ENCODE measurements at places on chromosomes 3 and 15.

DNA sequence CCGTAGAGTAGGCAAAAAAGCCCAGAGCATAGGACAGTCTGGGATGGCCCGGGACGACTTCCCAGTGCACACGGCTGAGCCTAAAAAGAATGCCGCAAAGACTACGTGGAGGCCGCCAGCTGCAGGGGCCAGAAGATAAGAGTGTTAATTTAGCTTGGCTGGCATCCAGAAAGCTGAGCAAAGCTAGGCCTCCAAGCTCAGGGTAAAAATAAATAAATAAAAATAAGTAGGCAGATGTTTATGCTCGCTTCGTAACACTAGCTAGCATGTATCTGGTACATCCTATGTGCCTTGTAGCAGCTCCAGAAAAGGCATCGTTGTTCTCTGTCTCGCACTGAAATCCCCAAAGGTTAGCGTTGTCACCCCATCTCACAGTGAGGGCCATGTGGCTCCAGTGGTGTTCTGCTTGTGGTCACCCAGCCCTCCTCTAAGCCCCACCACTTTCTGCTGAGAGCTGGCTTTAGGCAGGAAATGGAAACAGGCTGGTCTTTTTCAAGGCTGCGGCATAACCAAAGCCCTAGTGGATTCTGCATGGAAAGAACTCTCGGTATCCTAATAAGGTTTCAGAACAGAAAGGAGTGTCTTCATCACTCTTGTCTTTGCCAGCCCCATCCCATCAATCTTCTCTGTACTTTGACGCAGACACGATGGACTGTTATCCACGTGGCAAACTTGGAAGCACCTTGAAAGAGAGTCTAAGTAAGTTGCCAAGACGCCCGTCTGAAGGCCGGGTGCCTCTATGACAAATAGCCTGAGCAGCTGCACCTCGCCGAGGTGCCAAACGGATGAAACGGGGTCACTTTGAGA lies 58.1 kb upstream of the MEF2A start:
- DNase-seq, result peak; percentile 32

- no peak for DNase-seq
These were observed 363.5 kb downstream of the EPHB1 start for GRCh38 chr3:135158520-135158919.

DNA sequence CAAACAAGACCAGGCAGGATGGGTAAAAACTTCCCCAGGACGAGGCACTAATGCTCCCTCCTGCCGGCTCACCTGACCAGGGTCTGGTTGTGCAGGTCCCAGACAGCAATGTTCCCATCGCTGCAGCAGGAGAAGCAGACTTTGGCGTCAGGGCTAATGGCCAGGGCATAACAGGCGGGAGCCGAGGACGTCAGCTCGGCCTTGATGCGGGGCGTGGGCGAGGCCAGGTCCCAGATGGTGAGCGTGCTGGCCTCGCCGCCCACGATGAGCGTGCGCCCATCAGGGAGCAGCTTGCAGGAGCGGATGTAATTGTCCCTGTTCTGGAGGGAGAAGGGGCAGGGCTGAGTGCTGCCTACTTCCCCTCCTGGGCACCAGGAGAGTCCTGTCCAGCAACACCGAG lies 43.4 kb downstream of the TLE3 start:
- DNase-seq, result no peak

DNA sequence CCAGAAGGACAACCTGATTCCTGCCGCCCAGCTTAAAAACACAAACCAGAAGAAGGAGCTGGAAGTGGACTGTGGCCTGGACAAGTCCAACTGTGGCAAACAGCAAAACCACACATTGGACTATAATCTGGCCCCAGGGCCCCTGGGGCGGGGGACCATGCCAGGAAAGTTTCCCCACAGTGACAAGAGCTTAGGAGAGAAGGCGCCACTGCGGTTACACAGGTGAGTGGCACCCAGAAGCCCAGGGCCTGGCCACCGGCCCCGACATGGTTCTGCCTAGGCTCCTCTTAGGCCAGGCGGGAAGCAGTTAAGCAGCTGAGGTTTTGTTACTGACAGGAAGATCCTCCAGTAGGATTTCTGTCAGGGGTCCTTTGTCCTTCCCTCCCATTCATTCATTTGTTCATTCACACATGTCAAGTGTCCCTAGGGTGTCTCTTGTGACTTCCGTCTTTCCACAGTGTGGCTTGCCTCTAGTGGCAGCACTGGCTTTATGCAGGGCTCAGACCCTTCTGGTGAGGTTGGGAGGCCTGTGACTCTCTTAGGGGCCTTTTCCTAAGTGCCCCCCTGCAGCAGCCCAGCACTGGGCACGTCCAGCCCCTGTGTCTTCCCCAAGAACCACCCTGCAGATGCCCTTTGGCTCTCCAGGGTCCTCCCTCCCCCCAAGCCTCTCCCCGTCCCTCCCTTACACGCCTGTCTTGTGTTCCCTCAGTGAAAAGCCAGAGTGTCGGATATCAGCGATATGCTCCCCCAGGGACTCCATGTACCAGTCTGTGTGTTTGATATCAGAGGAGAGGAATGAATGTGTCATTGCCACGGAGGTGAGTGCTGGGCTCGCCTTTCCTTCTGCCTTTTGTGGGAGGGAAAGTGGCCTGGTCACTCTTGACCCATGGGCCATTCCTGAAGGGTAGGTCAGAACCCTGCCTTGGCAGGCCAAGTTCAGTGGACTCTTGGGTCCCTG lies 7.8 kb downstream of the DLL4 start:
- no peak for DNase-seq

DNA sequence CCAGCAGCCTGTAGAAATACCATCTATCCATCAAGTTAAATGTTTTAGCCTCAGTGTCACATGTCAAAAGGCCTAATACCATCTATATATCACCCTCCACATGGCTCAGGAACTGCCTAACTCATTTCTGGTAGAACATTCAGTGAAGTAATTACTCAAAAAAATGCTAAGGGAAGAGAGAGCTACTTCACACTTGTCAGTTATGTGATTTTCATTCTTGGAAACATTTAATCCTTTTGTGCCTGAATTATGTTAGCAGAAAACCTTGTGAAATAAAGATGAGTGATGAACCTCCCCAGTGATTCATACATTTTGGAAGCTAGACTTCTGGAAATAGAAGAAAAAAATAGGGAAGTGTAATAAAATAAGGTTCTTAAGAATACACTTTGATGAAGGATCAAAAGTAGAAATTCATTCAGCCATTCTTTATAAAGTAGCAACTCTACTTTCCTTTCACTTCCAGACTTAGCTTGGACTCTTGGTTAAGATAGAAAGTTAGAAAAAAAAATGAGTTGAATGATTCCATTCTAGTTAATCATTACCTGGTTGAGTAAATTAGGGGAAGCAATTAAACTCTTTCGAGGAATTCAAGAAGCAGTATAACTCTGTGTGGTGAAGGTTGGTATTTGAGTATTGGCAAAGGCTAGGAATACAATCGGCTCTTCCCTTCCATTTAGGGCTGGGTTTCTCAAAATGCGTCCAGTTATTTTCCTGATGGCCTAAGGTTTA lies 3.6 kb downstream of the OTOL1 start:
- no peak for DNase-seq

DNA sequence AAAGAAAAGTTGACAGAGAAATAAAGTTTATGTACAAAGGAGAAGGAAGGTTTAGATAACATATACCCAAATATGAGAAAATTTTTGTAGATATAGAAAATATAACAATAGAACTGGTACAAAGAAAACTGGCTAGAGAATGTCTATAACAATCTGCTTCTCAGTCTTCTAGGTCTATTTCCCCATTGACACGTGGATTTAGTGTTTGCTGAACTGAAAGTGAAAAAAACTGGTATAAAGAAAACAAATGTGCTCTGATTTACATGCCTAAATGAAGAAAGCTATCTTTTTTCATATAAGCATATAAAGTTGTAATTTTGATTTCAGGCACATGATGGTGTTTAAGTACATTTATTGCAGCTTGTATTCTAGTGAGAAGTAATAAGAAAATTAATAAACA lies 9.8 kb downstream of the KCNMB2 start:
- no peak for DNase-seq

DNA sequence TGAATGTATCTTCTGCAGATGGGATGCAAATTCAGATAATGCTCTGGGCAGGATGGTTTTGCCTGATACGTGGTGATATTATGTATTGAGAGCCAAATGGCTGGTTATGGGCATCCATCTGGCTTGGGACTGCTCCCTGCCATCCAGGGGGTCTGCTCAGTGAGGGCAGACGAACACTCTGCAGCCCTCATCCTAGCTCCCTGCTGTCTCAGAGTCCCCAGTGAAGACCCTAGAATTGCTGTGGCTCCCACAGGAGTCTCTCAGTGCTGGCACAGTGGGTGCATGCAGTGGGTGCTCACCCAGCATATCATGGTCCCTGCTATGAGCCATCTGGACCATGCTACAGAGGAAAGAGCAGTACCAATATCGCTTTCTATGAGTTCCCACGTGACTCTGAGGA lies 10.3 kb downstream of the CX3CR1 start:
- no peak for DNase-seq

- DNase-seq, result no peak
These were observed 261.3 kb downstream of the XXYLT1 start for GRCh38 chr3:195009616-195010015.

GRCh38 chr15:44641651-44642050 lies 21.8 kb downstream of the SPG11 start:
- DNase-seq, result no peak

DNA sequence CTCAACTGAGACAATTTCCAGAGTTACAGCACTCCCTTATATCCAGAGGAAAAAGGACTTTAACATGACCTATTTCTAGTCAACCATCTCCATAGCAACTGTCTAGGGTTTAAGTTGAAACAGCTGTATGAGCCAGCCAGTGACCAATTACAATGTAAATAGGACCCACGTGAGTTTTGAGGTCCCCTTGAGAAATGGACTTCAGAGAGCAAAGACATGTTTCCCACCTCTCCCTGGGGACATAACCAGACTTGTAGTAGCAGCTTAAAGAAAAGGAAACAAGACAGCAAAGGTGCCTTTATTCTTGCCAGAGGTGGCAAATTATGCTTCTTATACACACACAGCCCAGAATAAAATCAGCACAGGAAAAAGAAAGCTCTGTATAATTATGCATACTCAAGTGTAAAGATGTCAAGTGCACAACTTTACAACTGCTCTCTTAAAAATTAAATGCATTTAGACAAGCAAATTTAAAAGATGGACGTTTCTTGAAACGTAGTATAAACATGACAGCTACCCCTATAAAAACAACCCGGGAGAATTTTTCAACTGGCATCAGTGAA lies 40.2 kb downstream of the SUMF1 start:
- DNase-seq, result no peak

DNA sequence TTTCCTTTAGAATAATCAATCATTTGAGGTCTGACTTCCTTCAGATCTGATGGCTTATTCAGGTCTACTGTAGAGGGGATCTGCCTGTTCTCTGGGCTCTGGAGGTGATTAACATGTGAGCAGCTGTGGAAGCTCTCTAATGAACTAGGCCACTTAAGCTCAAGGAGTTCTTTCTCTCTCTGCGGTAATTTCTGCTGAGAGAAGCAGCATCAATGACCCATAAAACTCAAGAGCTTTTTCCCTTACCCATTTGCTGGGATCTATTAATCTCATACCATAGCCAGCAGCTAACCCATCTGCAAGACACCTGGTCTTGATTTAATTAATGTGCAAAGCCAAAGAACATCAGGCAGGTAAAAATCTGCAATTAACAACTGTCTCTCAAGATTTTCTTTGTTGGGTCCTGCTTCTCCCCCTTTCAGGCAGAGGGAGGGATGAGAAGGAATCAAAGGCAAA lies 73.2 kb upstream of the DLG1 start:
- no peak for DNase-seq

- no peak for DNase-seq
These were observed 129.7 kb upstream of the CDIN1 start for GRCh38 chr15:36449662-36450145.

GRCh38 chr3:38011111-38011510 lies 18.3 kb downstream of the PLCD1 start:
- no peak for DNase-seq

GRCh38 chr15:68875377-68876116 lies 54.8 kb upstream of the SPESP1 start:
- peak; percentile 72 for DNase-seq

DNA sequence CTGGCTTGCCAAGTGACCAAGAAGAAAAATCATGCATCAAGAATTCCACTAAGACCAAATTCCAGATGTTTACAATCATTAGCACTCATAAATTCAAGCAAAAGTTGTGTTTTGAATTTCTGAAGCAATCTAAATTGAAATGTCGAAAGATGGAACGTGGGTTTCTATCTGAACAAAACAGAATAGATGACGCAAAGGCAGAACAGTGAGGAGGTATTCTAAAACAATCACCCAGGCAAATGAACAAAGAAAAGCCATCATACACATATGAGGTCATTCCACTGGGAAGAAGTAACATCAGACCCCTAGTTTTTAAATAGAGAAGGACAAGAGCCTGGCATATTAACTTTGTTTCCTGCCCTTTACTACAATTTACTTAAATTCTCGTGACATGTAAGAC lies 58.0 kb downstream of the MCF2L2 start:
- no peak for DNase-seq

DNA sequence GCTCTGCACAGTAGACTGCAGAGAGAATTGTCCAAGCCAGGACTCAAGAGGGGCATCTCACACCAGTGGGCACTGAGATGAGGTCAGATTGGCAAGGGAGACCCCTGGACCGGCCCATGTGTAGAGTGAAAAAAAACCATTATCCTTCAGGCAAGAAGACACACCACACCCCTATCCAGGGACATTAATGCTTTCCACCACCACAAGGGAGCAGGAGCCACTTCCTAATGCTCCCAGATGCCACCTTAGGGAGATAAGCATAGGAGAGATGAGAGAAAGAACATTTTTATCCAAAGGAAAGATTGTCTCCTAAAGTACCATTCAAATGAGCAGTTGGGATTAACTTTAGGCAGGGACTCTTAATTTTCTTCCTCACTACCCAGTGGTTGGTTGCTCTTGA lies 109.6 kb upstream of the PTX3 start:
- no peak for DNase-seq

GRCh38 chr15:83960192-83960829 lies 275.3 kb upstream of the GOLGA6L4 start:
- no peak for DNase-seq

DNA sequence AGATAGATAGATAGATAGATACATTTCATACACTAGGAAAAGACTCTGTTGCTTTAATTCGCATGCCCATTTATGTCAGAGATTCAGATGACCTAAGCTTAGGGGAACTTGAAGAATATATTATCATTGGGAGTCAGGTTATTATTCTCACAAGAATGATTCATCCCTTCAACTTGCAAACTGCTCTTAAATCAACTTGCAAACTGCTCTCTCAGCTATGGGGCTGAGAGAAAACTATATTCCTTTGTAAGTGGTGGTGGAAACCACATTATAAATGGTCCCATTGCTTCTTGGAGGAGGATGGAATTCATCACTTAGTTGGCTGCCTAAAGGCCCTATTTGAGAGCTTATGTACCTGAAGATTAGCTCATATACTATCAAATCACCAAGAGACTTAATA lies 160.9 kb upstream of the STAC start:
- no peak for DNase-seq

Measured in CMK (cell line).